ENCODE measurements at places on chromosomes 5 and 9.

DNA sequence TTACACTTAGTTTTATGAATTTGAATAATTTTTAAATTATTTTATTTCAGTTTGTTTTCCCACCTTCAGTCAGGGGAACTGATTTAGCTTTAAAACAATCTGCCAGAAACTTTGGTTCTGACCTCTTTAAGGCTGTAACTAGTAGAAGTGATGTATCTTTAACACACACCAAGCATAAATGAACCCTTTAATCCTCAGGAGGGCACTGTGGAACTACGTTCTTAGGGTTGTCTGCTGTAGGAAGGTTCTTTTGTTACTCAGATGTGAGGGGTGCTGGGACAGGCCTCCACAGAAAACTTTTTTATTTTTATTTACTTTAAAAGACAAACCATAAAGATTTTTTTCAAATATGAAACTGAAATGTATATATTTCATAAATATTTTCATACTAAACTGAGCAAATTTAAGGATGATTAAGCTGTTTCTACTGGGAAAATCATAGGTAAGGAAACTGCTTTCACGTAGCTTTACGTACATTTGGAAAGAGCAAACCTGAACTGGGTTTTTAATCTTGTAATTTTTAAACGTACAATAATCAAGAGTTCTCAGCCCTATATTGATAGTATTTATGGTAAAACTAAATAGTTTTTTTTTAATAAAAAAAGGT, 5.3 kb downstream of the KLF4 start:
- DNase-seq = no peak

- no peak for DNase-seq
Measured at GRCh38 chr9:77575785-77576184, 72.3 kb downstream of the GNA14 start.

GRCh38 chr9:133505901-133506652, 18.7 kb downstream of the MYMK start:
- DNase-seq = no peak

GRCh38 chr9:127693143-127693542, 13.6 kb upstream of the CFAP157 start:
- DNase-seq = no peak

DNA sequence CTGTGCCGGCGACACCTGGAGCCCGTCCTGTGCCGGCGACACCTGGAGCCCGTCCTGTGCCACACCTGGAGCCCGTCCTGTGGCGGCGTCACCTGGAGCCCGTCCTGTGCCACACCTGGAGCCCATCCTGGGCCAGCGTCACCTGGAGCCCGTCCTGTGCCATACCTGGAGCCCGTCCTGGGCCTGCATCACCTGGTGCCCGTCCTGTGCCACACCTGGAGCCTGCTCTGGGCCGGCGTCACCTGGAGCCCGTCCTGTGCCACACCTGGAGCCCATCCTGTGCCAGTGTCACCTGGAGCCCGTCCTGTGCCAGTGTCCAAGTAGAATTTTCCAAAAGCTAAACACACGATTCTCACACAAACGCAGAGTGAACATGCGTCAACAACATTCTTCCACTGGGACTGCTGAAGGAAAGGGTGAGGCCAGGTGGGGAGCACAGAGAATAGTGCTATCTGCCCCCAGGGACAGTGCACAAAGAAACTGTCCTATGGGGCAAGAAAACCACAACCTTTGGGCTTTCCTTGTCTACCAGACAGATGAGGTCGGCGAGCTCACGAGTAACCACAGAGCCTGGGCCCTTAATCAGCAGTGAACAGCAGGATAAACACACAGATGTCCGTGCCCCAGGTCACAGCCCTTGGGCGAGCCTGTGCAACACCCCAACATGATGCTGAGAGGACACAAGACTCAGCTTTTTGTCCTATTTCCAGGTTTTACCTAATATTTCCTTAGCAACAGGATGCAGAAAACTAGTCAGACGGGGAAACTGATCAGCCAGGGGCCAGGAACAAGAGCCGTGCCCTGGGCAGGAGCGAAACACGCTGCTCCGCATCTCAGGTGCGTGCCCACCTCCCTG, 7.9 kb downstream of the QSOX2 start:
- no peak for DNase-seq

GRCh38 chr5:170740551-170741205, 42.8 kb upstream of the GABRP start:
- DNase-seq = no peak

GRCh38 chr5:54859316-54859715, 126.1 kb downstream of the ESM1 start:
- DNase-seq = no peak

DNA sequence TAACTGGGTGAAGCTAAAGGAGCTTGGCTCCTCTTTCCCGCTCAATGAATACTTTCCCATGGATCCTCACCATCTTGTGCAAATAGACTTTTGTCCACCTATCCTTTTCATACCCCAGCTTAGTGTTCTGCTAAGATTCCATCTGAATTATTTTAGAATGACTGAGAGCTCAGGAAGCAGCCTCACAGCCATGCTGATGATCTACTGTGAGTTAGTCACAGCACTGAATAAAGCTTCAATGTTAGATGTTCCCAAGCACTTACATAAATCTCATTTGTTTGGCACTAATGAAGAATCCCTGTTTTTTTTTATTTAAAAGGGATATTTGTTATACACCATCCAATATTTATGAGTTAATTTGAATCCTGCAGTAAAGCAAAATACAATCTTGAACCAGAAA, 317.6 kb upstream of the TRPC7 start:
- DNase-seq = no peak

DNA sequence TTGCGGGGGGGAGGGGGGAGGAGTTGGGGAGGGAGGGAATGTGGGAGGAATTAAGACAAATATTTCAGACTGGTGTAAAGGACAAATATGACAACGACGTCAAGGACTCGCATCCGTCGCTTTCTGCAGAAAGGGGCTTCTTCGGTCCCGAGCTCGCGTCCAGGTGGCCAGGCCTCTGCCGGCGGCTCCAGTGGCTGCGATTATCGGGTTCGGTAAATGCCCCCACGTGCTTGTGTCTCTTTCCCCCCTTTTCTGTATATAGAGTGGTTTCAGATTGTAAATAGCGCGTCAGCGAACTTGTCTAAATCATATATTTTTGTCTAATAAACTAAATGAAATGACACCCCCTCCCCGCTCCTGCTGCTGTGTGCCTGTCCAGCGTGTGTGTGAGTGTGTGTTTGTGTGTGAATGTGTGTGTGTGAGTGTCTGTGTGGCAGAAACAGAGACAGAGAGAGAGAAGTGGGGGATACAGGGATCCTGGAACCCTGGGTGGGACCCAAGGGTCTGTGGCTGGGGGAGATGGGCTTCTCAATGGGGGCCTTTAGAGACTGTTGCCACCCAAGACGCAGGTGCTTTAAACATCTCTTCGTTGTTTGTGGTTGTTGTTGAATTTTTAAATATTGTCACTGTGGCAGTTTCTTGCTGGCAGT, 5.6 kb downstream of the IRX1 start:
- no peak for DNase-seq

DNA sequence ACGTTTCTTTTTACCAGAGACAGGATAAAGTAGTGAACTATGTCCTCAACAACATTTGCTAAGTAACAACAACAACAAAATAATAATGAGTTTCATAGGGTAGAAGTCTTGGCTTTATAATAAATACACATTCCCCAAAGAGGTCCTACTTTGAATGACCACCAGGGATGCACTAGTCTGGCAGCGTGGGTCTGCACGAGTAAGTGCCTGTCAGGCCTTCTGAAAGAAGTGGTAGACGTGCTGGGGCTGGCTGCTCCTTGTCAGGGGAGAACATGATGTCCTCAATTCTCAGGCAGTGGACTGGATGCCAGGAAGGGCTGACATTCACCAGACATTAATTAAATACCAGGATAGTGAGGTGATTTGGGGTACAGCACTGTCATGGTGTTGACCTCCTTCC, 331.1 kb downstream of the TMEM38B start:
- no peak for DNase-seq

- DNase-seq = peak; percentile 27
Measured at GRCh38 chr5:57298295-57298984, 124.6 kb downstream of the GPBP1 start.

GRCh38 chr5:636951-637350, 24.8 kb downstream of the CEP72 start:
- no peak for DNase-seq

DNA sequence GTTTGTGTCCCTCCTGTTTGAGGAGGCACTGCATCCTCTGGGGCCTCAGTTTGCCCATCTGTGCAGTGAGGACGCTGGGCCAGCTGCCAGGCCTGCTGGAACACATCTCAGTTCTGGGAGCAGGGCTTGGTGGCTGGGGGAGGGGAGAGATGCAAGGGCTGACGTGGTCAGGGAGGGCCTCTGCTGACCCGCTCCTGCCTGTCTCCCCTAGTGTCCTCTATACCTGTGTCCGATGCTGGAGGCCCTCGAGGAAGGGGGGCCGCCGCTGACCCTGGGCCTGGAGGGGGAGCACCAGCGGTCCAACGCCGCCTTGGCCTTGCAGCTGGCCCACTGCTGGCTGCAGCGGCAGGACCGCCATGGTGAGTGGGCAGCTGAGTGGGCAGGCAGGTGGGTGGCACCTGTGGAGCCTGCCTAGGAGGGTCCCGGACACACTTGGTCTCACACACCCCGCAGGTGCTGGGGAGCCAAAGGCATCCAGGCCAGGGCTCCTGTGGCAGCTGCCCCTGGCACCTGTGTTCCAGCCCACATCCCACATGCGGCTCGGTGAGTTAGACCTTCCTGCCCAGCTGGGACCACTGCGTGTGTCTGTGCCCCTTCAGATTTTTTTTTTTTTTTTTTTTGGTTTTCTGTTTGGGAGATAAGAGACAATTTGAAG, 5.8 kb downstream of the FPGS start:
- DNase-seq = no peak

Measured in epithelial cell of prostate (primary cell).